ENCODE measurements at places on chromosomes 7 and 10.

DNA sequence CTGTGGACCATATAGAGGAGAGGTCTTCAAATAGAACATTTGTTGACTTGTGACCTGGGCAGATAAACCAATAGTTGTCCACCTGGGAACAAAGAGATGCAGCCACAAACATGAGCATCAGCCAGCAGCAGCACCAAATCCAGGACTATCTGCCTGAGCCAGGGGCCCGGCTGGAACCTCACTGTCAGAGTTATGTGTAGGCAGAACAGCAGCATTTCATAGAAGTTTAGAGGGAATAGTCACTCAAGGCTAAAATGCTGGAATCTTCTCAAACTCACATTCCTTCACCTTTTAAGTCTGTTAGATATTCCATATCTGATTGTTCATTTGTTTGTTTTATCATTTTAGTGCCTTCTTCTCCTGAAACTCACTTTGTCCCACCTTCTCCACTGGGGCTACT is 72.2 kb upstream of the IL6 start:
- no peak for DNase-seq

DNA sequence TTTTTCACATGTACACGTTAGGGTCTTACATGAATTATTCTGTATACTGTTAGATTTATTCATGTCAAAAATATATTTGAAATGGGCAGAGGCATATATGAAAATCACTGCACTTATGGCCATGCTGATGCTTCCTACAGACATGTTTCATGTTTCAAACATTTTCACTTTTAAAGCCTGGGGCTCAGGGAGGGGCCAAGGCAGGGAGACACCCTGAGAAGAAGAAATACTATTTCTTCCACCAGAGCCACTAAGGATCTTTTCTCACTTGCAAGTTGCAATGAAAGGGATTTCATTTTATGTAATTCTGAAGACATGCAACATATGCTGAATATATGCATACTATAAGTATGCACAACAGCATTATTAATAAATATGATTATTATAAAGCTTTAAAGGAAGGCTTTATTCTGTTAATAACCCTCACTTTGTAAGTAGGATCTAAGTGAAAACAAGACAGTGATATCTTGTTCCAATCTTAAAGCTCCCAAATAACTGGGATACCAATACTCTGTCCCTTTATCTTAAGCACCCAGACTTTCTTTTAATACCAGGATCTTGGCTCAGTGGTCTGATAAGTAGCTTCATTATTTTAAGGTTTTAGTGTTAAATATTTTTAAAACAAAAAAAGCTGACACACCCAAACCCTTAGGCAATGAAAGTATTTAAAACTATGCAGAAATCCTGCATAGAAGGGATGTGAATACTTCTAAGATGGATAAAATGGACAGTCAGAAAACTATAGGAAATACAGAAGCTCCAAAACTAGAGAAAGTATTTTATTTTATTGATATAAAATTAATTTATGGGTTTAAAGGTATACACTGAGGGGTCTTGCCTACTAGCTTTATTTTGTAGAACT is 148.0 kb downstream of the SNX13 start:
- no peak for DNase-seq

DNA sequence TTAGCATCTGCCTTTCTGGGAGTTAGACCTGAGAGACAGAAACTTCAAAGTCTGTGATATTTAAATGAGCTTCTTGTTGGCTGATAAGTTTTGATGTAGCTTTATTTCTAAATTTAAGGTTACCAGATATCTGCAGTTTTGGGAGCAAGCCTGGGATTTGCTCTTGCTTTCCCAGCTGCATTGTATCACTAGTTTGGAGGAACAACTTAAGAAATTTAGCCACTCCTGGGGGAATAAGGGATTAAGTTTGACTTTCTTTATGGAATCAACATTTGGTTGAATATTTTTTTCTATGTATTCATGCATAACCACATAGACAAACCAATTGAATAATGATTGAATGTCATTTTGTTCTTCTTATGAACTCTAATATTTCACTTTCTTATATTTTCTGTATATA is 178.6 kb downstream of the POLR1F start:
- DNase-seq: no peak

DNA sequence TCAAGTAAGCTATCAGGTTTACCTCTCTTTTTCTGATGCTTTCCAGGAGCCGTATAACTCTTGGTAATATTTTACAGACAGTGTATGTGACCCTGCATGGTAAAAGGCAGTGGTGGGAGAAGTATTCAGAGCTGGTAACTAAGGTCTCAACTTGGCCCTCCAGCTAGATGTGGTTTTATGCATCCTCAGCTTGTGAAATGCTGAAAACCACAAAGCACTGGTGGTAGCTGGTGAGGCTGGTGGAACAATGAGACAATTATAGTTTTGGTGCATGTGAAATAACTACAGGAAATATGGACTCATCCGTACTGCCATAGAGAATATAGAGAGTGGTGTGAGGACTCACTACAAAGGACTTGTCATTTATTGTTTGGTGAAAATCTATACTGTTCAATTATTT is 383.0 kb upstream of the PCDH15 start:
- no peak for DNase-seq

DNA sequence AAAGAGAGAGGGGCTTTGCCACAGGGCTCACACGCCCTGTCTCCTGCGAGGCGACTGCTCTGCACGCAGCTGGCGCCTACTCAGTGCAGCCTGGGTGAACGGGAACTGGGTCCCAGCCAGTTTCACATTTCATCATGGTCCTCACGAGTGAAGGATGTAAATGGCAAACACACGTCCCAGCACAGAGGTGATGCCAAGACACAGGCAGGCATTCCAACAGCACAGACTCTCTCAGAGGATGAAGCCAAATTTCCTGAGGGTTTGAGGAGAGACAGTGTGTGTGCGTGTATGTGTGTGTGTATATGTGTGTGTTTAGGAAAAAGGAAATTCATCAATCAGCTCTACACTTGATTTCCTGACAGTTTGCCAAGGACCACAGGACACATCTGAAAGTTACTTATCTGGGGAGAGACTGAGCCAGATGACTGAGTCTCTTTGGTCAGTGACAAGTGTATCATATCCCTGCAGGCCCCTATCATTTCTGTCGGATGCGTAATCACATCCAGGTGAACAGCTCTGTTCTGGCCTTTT is 53.9 kb downstream of the CHST15 start:
- DNase-seq: no peak

Data from RWPE2 (cell line).